Amniotic stem cell (primary cell): ENCODE measurements at places on chromosomes 1 and 21.
A peak's percentile ranks its signal among the peaks of the same experiment; 100 is the strongest.

GRCh38 chr1:147292631-147293251, 50.3 kb downstream of the CHD1L start:
- DNase-seq = peak; percentile 79

GRCh38 chr1:245987219-245987545, 519.9 kb downstream of the SMYD3 start:
- no peak for DNase-seq

GRCh38 chr21:29195981-29196669, 65.7 kb downstream of the MAP3K7CL start:
- DNase-seq = peak; percentile 77

- no peak for DNase-seq
Observed at GRCh38 chr1:156491151-156491949, 9.2 kb downstream of the MEF2D start.

- DNase-seq = peak; percentile 47
Observed at GRCh38 chr1:6205849-6206519, at the start of gene RNF207. TSS of gene RNF207 (plus strand) at chr1:6206119. CDS start at chr1:6206536, 417 bp downstream.

GRCh38 chr1:158212320-158212719, 31.6 kb downstream of the CD1D start:
- no peak for DNase-seq

DNA sequence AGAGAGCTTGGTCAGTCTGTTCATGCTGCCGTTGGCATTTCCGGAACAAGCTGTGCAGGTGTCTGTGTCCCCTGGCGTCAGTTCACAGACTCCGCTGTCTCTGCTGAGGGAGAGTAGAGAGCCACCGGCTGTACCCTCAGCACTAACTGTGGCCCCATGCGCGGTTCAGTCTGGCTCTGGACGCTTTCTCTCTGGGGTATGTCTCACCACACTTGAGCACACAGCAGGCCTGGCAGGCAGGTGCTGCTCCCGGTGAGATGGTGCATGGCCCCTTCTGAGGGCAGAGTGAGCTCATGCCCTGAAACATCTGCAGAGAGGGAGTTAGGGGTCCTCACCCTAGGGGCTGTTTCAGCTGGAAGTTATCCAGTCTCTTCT, 60.0 kb upstream of the TLR5 start:
- no peak for DNase-seq

DNA sequence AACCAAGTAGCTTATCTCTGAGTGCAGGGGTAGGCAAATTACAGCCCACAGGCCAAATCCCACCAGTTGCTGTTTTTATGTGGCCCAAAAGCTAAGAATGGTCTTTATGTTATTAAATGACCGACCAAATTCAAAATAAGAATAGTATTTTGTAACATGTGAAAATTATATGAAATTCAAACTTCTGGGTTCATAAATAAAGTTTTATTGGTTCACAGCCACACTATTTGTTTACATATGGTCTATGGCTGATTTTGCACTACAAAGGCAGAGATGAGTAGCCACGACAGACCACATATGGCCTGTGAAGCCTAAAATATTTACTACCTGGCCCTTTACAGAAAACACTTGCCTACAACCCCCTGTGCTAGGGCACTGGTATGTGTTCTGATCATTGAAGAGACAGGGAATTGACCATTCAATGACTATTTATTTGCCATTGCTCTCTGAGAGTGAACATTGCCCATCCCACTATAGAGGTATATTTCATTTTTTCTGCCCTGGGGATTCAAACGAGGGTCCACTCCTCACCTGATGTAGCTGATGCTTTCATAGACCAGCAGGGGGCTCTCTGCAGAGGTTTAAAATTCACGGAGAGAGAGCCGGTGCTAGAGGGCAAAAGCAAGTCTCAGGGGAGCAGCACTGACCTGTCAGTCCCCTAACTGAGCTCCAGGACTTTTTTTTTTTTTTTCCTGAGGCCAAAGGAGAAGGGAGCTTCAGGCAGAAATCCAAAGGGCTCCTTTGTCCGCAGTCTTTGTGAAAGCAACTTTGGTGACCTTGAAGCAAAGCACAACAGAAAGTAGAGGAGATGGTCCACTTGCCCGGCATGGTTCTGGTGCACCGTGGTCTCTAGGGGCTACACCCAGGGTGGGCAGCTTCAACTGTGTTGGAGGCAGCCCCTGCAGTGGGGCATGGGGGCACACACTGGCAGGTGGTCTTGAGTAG, 7.3 kb upstream of the GNL2 start:
- DNase-seq = no peak

DNA sequence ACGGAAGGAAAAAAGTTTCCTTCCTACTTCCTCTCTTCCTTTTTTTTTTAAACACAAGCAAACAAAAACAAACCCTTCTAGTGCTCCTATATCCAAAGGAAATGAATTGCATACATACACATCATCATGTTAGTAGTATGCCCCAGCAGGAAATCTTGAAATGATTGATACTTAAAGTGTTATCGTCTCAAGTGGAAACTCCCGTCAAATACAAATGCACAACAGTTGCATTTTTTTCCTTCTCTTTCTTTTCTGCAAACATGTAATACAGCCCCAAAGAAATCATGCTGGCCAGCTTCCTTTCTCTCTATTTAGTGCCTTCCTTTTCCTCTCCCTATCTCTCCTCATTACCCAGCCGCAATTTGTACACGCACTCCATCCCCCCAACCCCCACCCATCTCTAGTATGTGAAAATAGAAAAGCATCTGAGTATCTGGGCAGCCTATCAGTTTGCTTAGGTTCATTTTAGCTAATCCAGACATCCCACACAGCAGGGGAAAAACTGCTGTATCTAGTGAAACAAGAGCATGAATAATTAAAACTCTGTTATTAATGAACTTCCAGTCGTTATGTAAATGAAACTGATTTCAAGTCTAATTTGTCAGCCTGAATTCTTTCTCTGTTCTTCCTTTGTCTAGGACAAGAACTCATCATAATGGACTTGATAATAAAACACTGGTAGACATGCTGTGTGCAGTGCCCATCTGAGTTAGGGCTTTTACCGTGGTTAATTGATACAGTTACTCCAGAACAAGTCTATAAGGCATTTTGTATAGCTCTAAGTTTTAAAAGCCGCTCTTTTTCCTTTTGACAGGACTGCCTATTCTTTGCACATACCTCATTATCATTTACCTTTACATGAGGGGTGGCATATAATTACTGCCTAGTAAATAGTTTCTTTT, 336.5 kb upstream of the ADGRL2 start:
- no peak for DNase-seq

DNA sequence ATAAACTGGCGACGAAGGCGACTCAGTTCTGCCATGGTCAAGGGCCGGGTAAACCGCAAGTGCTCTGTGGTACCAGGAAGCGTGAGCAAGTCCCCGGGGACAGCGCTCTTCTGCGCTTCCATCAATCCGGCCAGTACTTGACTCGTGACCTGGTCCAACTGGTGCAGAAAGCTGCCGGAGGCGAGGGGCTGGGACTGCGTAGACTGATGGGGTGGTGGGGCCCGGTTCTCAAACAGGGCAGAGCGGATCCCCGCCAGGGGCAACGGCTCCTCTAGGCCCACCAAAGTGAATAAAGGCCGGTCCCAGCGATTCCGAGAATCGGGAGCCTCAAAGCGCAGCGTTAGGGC, 852 bp downstream of the KTI12 start:
- no peak for DNase-seq
